ENCODE measurements at places on chromosomes 12 and 14.
A peak's percentile ranks its signal among the peaks of the same experiment; 100 is the strongest.

GRCh38 chr14:53778263-53778662, 178.4 kb downstream of the BMP4 start:
- no peak for DNase-seq

DNA sequence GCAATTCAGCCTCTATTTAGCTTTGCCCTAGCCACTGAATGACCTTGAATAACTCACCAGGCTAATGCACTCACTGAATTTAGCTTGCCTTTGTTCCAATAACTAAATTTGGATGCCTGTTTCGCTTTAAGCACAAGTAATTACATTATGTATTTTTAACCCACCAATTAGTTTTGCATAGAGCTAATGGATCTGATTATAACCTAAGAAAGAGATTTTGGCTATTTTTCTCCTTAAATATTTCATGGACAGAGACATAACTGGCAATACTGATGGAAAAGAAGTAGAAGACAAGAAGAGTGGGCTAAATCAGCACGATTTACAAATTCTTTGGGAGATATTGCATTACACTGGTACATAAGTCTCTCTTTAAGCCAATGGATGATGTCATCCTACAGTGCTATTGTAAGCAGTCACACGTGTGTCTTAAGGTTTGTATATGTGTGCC, 85.7 kb downstream of the AKAP6 start:
- peak; percentile 38 for DNase-seq

GRCh38 chr12:127374447-127374846, 892.5 kb upstream of the TMEM132C start:
- no peak for DNase-seq

- DNase-seq: peak; percentile 38
Observed at GRCh38 chr14:76924371-76925096, 98.3 kb downstream of the LRRC74A start.

DNA sequence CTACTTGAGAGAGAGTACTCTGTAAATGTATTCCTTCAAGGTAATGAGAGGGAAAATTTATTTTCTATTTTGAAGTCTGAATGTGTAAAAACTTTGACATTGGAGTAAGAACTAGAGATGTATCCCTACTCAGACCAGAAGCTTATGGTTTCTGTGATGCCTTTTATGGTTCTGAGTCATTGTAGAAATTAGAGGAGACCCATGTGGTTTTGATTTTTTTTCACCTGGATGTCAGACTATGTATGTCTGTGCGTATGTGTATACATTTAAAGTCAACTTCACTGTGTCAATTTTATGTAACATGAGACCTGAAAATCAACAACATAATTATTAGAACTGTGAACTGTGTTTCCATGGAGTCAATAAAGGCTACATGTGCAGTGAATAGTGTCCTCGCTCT, 302.0 kb downstream of the TRHDE start:
- no peak for DNase-seq

GRCh38 chr12:52647601-52648000, 4.4 kb downstream of the KRT2 start:
- DNase-seq: no peak

DNA sequence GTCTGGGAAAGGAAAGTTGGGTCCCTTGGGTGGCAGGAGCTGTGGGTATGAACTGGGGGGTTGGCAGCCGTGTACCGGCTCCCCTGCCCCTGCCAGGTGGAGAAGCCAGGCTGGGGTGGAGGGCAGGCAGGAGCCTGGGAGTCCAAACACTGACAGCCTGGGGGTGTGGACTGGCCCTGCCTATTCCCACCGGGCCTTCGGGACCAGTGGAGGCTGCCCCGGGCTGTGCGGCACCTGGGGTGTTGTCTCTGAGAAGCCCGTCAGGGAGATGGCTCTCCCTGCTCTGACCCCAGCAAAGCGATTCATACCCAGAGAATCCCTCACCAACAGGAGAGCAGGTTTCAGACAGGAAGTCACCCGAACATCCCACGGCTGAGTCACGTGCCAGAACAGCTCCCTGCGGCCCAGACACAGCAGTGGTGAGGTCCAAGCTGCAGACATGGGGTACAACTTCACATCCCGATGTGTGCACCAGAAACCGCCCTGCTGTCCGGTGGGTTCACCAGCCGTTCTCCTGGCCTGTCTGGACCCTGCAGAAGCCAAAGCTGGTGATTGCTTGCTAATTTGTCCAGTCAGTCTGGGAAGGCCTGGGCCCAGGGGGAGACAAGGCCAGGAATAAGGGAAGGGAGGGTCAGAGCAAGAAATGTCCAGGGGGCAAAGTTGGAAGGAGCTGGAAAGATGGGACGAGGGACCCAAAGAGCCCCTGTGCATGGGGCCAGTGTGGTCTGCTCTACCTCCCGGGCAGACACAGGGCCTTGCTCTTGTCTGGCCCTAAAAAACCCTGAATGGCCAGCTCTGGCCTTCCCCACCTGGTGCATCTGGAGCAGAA, 2.1 kb upstream of the GPR132 start:
- no peak for DNase-seq

- peak; percentile 94 for DNase-seq
Observed at GRCh38 chr14:39114073-39114838, at the start of gene GEMIN2. Gene GEMIN2, plus strand, starts transcription at chr14:39114323. Its CDS starts 16 bp downstream, at chr14:39114339.

- no peak for DNase-seq
Observed at GRCh38 chr14:100128688-100129087, 30.8 kb downstream of the DEGS2 start.

- no peak for DNase-seq
Observed at GRCh38 chr14:22479776-22480464, 109.1 kb downstream of the DAD1 start.

DNA sequence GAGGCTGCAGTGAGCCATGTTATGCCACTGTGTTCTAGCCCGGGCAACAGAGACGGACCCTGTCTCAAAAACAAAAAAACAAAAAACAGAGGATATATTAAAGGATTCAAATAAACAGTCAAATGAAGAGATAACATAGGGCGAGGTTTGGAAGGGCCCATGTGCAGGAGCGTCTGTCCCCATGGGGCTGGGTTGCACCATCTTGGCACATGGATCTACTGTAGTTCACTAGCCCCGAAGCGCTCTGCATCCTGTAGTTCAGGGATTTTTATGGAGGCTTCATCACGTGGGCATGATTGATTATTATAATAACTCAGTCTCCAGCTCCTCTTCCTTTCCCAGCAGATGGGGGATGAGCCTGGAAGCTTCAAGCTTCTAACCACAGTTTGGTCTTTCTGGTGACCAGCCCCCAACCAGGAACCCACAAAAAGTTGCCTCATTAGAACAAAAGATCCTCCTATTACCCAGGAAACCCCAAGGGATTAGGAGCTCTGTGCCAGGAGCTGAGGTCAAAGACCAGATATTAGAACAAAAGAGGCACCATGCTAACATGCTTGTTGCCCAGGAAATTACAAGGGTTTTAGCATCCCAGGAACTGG, 59.9 kb downstream of the HCAR2 start:
- DNase-seq: no peak

- DNase-seq: no peak
Observed at GRCh38 chr12:50313256-50313931, 30.1 kb upstream of the LIMA1 start.

GRCh38 chr12:52573743-52574142, at the start of gene KRT74:
Gene KRT74, minus strand, starts transcription at chr12:52573843. Its CDS starts 66 bp downstream, at chr12:52573777.
- no peak for DNase-seq

DNA sequence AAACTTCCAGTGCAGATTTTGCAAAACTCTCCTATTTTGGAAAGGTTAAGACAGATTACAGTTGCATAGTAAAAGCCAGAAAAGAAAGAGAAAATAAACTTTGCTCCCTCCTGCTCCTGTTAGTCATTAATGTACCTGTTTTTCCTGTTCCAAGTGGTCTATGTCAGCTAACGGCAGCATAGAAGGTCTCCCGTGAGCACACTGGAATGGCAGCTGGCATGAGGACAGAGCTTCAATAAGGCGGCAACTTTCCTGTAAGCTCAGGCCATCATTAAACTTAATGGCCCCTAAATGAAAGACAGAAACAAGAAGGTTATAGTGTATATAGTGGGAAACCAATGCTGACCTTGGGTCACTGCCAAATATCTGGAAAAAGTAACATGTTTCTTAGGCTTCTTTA, 16.0 kb downstream of the EIF2B2 start:
- DNase-seq: no peak

- DNase-seq: no peak
Observed at GRCh38 chr14:26597589-26598080, at the start of gene NOVA1. Gene NOVA1, minus strand, starts transcription at chr14:26598033. Its CDS starts 597 bp downstream, at chr14:26597436.

DNA sequence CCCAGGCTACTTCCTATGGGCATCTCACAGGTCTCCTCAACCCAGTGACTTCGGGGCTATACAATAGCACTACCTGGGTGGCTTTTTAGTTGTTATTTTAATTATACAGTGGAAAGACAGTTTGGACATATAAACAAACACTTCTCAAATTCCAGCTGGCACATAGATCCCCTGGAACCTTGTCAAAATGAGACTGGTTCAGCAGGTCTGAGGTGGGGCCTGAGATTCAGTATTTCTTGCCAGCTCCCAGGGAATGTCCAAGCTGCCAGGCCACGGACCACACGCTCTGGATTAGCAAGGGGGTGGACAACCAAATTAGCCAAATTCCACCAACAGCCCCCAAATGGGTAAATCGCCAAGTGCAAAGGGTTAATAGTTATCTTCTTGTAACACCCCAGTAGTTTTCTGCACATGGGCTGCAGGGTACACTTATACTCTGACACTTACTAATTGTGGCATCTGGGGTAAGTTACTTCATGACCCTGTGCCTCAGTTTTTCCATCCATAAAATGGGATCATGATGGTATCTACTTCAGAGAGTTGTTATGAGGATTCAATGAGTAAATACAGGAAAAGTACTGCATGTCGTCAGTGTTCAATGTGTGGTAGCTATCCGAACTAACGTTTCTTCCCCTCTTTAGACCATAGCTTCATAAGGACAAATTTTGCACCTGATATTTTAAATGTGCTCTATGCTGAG, 789.4 kb upstream of the TBX3 start:
- no peak for DNase-seq

DNA sequence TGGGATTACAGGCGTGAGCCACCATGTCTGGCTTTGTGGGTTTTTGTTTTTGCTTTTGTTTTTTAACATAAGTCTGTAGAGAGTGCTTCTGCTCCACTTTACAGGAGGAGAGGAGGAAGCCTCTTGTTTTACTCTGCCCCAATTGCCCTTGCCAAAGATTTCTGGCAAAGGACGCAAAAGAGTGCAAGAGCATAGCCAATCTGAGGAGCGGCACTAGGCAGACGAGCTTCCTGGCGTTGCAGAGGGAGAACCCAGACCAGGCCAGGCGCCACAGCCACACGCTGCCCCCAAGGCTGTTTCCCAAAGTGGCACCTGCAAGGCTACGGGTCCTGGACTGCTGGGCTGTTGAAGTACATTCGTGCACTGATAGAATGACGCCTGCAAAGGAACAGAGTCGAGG, 96.2 kb downstream of the BBS10 start:
- peak; percentile 51 for DNase-seq

- DNase-seq: no peak
Observed at GRCh38 chr14:104104076-104104901, 18.8 kb downstream of the ASPG start.

DNA sequence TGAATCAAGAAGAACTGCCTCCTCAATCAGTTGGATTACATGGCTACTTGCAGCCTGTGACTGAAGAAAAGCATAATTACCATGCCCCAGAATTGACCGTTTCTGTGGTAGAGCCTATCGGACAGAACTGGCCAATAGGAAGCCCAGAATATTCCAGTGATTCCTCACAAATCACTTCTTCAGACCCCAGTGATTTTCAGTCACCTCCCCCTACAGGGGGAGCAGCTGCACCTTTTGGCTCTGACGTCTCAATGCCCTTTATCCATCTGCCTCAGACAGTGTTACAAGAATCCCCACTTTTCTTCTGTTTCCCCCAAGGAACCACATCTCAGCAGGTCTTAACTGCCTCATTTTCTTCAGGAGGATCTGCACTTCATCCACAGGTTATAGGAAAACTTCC, 80.8 kb downstream of the RAD52 start:
- DNase-seq: no peak

- DNase-seq: no peak
Observed at GRCh38 chr12:111037047-111037446, 116.7 kb upstream of the MYL2 start.

- no peak for DNase-seq
Observed at GRCh38 chr12:15726027-15726877, 62.9 kb downstream of the EPS8 start.

GRCh38 chr14:97626088-97626487, 828.9 kb downstream of the VRK1 start:
- no peak for DNase-seq

- DNase-seq: no peak
Observed at GRCh38 chr12:67792185-67792584, 143.6 kb downstream of the DYRK2 start.

GRCh38 chr14:66485029-66485428, 1.1 kb upstream of the CCDC196 start:
- DNase-seq: no peak

DNA sequence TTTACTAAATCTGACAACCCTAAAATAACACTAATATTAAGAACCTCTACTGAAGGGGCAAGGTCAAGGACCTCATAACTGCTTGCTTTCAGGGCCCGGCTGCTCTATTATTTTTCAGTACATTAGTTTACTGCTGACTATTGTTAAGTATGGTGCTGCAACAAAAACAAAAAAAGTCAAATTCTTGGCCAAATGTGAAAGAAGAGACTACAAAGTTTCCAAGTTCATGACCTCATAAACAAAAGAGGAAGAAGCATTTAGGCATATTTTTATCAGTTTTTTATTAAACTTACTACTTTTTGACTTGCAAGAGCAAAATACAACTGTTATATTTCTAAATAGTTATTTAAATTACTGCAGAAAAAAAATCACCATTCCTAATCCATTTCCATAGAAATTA, 109.8 kb upstream of the GPHB5 start:
- no peak for DNase-seq

GRCh38 chr12:12606781-12607589, 4.7 kb upstream of the CREBL2 start:
- no peak for DNase-seq

- no peak for DNase-seq
Observed at GRCh38 chr12:110516995-110517394, 14.9 kb downstream of the RAD9B start.

GRCh38 chr12:94550964-94551363, 91.3 kb upstream of the CEP83 start:
- DNase-seq: no peak

All from NCI-H446 treated with DMSO at 0.1 percent for 48 hours (cell line).